Stimulated activated CD8-positive, alpha-beta memory T cell treated with anti-CD3 and anti-CD28 coated beads, Interleukin-15, amount 100 ng/mL, for 48 hours (primary cell): ENCODE measurements at places on chromosomes 4 and X.

GRCh38 chr4:78661921-78662521 is 110.5 kb downstream of the ANXA3 start:
- no peak for DNase-seq

DNA sequence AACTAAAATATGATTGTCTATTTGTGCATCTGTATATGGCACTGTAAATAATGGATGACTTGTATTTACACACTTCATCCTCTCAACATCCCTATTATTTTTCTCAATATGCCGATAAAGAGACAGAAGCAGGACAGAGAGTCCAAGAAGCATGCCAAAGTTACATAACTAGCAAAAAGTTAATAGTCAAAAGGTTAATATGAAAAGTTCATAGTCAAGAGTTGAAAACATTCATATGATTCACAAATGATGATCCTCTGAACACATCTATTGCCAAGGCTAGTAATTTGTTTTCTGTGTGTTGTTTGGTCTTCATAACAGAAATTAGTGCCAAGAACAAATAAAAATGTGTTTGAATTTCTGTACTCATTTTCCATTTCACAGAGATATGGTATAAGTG is 231.0 kb downstream of the ADAMTS3 start:
- DNase-seq = no peak

GRCh38 chrX:2395261-2395992 is 105.3 kb downstream of the DHRSX start:
- DNase-seq = no peak

GRCh38 chr4:52566136-52567031 is 92.7 kb downstream of the USP46 start:
- no peak for DNase-seq

GRCh38 chr4:40607221-40607620 is 22.4 kb downstream of the RBM47 start:
- no peak for DNase-seq

GRCh38 chr4:15294202-15294601 is 133.6 kb upstream of the C1QTNF7 start:
- DNase-seq = no peak
